ENCODE measurements at places on chromosomes 13 and 19. TPM values are rescaled to one million over a fixed set of nuclear protein-coding genes. Genes with fewer than 3 reads are reported as not detected.

Gene CD22
- 4.2 TPM for total RNA-seq

Gene BEST2
- total RNA-seq, result not detected

Gene ZNF256
- 5.7 TPM for total RNA-seq

Gene DNMT1
- total RNA-seq, result 44.1 TPM

Gene HSPB6
- 654 TPM for total RNA-seq

DNA sequence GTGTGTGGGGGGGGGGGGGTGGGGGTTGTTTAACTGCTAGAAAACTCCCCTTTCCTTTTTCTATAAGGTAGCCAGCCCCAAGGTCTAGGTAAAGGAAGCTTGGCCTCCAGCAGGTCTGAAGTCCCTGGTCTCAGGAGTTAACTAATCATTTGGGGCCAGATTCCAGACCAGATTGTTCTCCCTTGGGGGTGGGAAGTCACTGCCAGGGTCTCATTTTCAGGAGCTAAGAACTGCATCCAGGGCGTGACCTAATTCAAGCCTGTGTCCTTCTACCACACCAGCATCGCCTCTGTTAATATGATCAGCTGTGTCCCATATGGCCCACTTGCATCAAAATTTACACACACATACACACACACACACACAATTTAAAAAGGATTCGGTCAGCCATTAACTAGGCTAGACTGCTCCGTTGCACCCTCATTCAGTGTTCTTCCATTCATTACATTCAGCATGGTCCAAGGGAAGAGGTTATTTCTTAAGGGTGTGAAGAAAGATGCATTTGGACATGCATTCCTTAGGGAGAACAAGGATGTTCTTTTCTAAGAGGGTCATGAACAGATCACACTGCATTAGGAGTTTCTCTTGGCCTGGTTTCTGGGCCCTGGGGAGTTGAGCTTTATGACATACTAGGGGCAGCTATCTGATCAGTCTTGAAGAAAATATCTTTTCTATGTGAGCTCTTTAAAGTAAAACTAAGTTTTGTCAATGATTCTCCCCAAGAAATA is 91.0 kb downstream of the FGF14 start:
- DNase-seq, result no peak

DNA sequence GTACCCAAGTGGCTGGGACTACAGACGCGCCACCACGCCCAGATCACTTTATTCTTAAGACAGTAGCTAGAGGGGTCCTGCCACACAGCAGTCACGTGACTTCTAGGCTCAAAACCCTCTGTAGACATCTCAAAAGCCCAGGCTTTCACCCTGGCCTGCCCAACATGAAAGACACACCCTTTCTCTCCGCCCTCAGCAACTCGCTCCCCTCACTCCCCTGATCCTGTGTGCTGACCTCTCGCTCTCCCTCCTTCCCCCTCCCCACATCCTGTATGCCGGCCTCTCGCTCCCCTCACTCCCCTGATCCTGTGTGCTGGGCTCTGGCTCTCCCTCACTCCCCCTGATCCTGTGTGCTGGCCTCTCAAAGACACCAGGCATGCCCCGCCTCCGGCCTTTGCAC is 77.4 kb downstream of the SLC15A1 start:
- DNase-seq, result no peak

- DNase-seq, result no peak
These were observed 1202.0 kb downstream of the EFNB2 start for GRCh38 chr13:105333416-105333815.

- DNase-seq, result no peak
These were observed at the start of gene SHANK1 for GRCh38 chr19:50719566-50719965. SHANK1 (minus strand) TSS chr19:50719802; CDS start chr19:50716919, 2,883 bp downstream.

DNA sequence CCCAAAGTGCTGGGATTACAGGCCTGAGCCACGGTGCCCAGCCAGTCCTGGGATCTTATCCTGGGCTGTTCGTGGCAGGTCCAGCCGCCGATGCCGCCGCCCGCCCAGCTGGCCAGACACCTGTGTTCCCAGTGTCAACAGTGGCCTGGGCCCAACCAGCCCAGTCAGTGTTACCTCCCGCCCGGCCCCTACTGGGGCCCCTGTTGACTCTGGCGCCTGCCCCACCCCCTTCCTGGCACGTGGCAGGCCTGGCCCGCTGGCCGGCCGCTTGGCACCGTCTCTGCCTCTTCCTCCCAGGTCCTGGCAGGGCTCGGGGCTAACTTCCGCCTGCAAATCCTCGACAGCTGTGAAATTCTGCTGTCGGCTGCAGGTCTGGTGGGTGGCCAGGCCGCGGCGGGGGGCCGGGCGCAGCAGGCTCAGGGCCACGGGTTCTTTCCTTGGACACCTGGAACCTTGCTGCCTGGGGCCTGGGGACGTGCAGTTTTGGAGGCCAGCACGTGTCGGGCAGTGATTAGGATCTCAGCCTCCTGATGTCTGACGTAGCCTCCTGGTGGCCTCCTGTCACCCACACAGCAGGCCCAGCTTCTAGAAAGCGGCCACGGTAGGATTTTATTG is 9.1 kb downstream of the ARID3A start:
- DNase-seq, result peak; percentile 88

DNA sequence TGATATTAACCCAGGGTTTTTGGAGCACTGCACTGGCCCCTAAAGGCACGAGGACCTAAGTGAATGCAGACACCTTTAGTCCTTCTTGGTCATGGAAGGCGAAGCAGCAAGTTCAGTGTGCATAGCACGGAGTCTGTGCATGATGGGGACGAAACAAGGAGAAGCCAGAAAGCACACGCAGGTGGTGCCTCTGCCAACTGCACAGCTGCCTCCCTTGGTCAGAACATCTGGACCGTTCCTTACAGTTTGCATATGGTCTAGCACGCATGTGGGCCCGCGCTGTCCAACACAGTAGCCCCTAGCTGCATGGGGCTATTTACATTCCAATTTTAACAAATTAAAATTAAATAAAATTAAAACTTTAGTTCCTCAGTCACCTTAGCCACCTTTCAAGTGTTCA is 44.0 kb downstream of the FLT3 start:
- no peak for DNase-seq

GRCh38 chr13:99416411-99417121 is 84.7 kb upstream of the TM9SF2 start:
- no peak for DNase-seq

DNA sequence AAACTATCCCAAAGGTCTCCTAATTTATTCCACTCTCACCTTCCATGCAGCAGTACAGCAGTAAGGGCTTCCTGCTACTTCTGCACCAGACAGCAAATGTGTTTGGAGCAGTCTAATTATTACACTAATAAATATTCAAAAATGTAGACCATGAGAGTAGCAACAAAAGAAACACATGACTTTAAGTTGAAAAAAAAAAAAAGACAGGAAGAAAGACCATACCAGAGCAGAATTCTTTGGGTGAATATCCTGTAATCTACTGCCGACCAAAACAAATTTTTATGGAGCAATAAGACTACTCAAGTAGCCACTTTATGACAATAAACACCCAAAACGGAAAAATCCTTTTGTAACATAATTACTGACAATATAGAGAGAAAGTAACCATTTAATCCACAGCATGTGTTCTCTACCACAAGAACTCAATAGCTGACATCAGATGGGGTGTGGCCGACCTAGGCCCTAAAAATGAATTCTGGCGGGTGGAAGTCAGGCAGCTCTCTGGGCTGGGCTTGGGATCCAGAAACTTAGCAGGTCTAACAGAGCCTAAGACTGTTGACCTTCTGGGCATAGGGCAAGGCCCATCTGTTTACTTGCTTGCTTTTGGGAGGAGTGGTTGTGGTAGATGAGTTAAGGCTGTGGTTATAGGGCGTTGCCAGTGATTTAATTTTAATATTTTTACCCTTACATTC is 4.6 kb downstream of the KLF12 start:
- DNase-seq, result no peak

- DNase-seq, result no peak
These were observed 364.4 kb downstream of the DCT start for GRCh38 chr13:94115054-94115453.

GRCh38 chr13:73975767-73976166 is 158.4 kb downstream of the KLF12 start:
- DNase-seq, result no peak

Measured in mucosa of gallbladder (tissue), 1 donor.